ENCODE measurements at places on chromosomes 7 and 10.

DNA sequence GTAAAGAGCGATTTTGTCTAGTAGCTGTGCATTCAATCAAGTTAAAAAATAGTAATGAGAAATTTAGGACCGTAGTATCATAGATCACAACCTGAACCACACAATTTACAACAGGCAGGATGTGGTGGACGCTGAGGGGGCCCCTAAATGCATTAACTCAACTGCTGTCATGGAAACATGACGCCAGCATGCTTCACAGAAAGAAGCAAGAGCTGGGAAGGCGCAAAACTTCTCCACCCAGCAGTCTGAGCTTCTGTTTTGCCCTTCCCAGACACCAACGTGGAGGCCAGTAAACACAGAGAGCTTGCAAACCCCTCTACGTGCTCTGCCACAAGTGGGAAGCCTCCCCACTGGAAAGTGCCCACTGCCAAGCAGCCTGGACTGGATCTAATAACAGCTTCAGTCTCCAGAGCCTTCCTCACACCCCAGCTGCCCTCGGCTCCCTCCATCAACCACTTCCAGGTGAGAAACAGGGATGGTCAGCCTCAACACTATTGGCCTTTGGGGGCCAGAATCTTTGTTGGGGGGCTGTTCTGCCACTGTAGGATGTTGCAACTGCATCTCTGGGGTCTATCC lies 151.8 kb downstream of the SFMBT2 start:
- no peak for DNase-seq

DNA sequence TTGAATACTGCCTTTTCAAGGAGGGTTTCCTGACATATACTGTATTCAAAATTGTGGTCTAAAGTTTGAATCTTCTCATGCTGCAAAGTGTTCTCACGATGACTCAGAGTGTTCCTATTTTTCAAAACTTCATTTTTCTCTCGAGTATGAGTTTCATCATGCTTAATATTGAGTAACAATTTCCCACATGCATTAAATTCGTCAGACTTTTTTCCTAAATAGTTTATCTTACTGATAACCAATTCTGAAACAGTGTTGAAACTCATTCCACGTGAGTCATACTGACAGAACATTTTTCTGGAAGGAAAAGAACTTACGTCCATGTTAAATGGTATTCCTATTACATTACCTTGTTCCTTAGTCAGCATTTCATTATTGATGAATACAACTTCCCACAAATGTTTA lies 44.1 kb downstream of the ZNF33B start:
- no peak for DNase-seq

DNA sequence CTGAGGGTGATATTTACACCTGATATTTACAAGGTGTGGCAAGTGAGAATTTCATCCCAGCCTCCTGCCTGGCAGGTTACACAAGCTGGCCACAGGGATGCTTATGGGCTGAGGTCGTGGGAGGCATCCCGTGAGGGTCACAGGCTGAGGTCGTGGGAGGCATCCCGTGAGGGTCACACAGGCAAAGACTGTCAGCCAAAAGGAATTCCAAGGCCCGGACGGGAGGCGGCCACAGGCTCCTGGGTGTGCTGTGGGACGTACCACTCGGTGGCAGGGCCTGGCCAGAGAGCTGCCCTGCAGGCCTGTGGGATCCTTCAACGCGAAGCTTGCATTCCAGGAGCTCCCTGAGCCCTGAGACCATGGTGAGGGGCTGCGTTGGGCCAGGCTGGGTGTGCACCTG lies 460.6 kb downstream of the DNAJB6 start:
- DNase-seq, result no peak

GRCh38 chr7:11848251-11848650 lies 16.3 kb upstream of the THSD7A start:
- no peak for DNase-seq

- DNase-seq, result no peak
Measured at GRCh38 chr7:32506266-32507054, 11.2 kb downstream of the AVL9 start.

- DNase-seq, result no peak
Measured at GRCh38 chr7:87645446-87645845, 17.2 kb downstream of the RUNDC3B start.
